ENCODE measurements at places on chromosomes 2 and 18. TPM values are rescaled to one million over a fixed set of nuclear protein-coding genes. Genes with fewer than 3 reads are reported as not detected.

AFTPH gene
- 12.3 TPM for total RNA-seq

DNA sequence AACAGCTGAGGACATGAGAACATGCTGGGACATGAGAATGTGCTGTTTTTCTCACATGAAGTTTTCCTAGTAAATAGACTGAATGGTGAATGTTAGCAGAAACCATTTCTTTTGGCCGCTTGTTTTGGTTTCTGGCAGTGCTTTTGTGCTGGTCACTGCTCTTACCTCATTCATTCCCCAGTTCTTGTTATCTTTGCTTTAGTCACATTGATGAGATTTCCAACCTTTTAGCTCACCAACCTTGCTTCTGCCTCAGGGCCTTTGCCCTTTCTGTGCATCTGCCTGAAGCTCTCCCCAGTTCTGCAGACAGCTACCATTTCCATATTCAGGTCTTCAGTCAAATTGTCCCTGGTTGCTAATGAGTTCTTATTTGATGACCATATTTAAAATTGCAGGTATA lies 91.6 kb downstream of the PTPRM start:
- no peak for DNase-seq

DNA sequence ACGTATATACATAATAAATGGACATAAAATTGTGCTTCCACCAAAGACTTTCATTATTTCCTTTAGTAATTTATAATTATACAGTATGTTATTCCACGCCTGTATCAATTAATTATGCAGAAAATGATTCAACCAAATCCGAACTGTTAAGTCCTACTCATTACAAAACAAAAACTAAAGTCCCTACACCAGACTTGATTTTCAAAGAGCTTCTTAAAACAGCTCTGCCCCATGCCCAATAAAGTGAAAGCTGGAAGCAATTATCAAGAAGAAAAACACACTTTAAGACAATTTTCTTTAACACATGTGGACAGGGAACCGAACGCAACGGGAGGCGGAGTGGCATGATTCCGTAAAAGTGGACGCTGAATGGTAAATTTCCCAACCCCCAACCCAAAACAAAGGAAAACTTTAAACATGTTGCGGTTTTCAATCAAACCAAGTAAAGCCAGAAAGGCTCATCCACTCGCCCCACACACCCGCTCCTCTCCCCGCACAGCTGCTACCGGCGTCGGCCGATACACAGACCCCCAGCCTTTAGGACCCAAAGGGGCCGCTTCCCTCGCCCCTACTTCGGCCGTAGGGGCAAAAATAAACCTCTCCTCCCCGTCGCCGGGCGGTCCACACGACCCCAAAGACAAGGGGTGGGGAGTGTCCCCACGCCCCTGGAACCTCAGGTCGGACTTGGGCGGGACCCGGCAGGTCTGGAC lies 705 bp downstream of the YES1 start:
- DNase-seq, result no peak

- no peak for DNase-seq
These were observed 180.5 kb upstream of the DTNA start for GRCh38 chr18:34529358-34530335.

GRCh38 chr2:8923183-8923582 lies 80.3 kb downstream of the MBOAT2 start:
- DNase-seq, result no peak

- DNase-seq, result no peak
These were observed 37.4 kb downstream of the MEIS1 start for GRCh38 chr2:66472225-66472843.

- DNase-seq, result no peak
These were observed 16.0 kb downstream of the EVX2 start for GRCh38 chr2:176067589-176068418.

DNA sequence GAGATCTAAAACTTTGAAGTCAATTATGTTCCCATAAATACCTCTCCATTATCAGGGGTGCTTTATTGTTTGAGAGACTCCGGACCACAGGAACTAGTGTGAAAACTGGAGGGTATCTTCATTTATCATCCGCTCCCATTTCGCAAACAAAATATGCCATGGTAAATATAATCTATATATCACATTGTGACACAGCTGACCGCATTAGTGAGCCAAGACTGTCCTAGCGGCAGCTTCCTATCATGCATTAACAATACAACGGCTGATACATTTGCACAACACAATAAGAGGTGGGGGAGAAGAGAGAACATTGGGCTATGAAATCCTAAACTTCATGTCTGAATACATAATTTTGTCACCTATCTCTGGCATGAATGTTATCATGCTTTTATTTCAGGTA lies 29.5 kb downstream of the BCL11A start:
- DNase-seq, result no peak
